ENCODE measurements at places on chromosomes 16 and 17.
A peak's percentile ranks its signal among the peaks of the same experiment; 100 is the strongest.

DNA sequence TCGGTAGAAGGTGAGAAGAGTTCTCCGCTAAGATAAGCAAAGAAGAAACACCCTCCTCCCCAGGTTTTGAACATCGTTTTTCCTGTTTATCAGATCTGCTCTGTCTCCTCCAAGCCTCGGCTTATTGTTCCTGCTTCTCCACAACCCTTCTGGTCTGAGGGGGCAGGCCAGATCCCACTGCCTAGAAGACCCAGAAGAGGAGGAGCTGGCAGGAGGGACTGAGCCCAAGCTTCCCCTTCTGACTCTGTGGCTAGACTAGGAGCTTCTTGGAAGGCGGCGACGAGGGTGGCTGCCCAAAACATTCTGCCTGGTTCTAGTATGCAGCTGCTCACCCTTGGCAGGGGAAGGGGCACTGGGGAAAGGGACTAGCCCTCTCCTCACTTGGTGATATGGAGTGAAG lies 5.2 kb upstream of the HOXB5 start:
- no peak for DNase-seq

- DNase-seq, result no peak
These were observed 21.9 kb downstream of the KIF2B start for GRCh38 chr17:53844491-53845107.

- DNase-seq, result no peak
These were observed 40.4 kb downstream of the TNFRSF13B start for GRCh38 chr17:16931318-16932060.

- DNase-seq, result peak; percentile 42
These were observed 12.9 kb downstream of the CMIP start for GRCh38 chr16:81457326-81458133.

- DNase-seq, result no peak
These were observed 57.3 kb upstream of the RPL38 start for GRCh38 chr17:74146196-74146595.

DNA sequence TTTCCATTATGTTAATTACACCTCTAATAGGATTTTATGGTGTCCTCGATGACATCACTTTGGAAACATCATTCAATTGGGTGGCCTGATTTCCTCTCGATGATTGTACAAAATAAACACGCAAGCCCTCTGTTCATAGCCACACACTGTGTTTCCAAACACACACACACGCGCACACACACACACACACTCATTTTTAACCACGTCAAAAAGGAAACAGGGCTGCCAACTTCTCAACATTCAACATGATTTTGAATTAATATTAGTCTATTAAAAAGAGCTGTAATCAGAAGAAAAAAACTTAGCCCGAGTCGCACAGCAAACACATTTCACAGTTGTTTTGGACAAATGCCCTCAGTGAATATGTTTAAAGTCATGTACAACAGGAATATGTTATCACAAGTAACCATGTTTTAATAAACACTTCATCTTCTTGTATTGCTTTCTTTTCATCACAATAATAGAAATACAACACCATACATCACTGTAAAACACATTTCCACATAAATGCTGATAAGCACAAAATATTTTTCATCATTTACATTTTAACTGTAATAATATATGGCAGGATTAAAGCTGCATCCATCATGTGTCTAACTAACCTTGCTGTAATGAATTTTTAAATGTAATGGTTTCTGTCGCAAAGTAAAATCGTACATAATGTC lies 219.1 kb upstream of the IRX3 start:
- no peak for DNase-seq

DNA sequence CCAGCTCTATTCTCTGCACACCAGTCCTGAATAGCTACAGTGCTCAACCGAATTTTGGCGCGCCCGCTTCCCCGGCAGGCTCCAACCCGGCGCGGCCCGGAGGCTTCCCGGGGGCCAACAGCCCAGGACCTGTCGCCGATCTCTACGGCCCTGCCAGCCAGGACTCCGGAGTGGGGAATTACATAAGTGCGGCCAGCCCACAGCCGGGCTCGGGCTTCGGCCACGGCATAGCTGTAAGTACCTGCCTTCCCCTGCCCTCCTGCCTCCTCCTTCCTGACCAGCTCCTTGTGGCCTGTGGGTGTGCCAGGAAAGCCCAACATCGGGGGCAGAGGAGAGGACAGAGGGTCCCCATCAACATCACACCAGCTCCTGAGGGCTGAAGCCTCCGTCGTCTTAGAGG lies 70.2 kb downstream of the CCDC182 start:
- no peak for DNase-seq

DNA sequence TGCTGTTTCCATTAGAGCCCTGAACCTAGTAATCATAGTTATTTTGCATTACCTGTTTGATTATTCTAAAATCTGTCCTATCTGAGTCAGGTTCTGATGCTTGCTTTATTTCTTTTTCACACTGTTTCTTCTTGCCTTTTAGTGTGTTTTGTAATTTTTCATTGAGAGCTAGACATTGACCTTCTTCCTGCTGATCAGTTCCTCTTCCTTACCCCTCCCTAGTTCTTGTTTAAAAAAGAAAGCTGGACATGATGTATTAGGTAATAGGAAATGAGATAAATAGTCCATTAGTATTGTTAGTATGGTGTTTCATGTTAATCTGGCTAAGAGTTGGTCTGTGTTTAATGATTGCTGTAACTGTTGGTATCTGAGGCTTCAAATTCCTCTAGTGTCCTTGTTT lies 13.4 kb downstream of the WWP2 start:
- no peak for DNase-seq

DNA sequence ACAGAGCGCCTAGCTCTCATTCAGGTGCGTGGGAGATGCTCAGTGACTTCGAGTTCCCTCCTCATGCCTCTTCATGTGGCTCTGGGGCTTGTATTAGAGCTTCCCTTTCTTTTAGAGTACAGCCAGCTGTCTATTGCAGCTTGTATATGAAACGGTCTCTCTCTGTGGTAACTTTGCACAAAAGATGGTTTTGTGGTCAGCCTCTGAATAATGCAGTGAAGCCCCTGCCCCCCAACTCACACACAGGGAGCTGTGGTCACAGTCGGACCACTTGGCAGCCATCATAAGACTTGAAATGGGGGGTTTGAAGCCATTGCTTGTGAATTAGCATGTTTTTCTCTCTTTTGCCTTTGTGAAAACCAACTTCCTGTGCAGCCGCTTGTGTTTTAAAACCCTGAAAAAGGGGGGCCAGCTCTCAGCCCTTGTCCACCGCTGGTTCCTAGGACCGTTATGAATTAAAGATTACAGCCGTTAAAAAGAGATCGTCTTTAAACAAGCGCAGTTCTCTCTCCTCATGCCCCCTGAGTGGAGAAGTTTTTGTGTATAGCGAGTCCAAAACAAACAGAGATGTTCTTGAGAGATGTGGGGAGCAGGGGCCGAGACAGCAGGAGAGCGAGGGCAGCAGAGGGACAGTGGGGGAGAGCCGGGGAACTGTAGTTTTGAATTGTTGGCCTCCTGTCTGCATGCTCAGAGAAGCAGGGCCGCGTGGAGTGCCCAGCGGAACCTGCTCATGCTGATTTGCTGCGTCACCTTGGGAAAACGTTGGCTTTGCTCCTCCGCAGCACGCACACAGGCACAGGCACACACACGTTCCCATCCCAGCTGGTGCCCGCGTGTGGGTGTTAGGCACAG lies 199.0 kb downstream of the MSI2 start:
- peak; percentile 37 for DNase-seq

DNA sequence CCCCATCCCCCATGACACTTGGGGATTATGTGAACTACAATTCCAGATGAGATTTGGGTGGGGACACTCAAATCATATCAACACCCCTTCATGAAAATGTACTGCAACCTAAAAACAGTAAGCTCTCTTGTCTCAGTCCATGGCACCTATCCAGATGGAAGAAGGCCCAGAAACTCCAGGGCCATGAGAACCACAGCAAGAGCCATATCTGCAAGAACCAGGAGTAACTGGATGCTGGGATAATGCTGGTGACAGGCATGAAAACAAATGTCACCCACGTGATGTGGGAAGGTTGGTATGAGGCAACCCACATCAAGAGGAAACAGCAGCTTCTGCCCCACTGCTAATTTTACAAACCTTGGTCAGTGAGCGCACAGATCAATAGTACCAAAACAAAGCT lies 400.1 kb upstream of the ERCC4 start:
- DNase-seq, result no peak

DNA sequence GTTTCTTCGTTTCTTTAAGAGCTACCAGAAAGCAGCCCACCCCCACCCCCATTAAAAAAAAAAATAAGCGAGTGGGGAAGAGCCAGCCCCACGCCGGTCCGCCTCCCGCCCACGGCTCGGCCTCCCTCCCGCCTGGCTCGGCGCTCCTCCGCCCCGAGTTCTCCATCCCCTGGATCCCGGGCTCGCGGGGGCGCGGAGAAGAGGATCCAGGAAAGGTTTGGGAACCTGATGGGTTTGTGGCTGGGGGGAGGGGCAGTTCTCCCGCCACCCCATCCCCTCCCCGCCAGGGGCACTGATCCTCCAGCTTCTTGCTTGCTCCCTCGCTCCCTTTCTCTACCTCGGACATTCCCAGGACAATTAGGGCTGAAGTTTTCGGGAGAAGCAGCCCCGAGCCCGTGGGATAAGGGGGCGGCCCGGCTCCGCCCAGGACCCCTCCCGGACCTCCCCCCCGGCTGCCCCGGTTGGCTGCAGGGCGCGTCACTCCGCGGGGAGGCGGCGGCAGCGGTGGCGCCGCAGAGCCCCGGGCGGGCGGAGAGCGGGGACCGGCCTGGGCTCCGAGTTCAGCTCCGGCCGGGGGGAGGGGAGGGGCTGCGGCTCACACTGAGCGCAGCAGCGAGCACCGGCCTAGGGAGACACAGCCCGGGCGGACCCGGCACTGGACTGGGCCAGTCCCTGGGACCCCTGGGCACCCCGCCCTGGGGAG lies 1.0 kb upstream of the SALL1 start:
- DNase-seq, result peak; percentile 81

- DNase-seq, result no peak
These were observed 11.6 kb downstream of the ZNRF1 start for GRCh38 chr16:75010427-75010826.

DNA sequence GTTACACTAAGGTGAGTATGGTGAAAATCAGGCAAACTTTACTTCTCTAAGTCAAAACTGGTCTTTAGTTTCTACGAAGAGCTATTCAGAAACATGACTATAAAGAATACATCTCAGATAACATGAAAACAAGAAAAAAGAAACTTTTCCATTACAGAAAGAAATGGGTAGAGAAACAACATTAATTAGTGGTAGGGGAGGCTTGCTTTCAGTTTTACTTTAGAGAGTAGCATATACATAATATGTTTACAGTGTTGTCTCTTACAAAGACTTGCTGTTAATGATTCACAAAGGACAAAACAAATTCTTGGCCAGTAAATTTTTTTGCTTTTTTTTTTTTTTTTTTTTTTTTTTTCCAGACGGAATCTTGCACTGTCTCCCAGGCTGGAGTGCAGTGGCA lies 34.2 kb downstream of the CRLF3 start:
- no peak for DNase-seq

- no peak for DNase-seq
These were observed 30.9 kb upstream of the HLF start for GRCh38 chr17:55233840-55234239.

DNA sequence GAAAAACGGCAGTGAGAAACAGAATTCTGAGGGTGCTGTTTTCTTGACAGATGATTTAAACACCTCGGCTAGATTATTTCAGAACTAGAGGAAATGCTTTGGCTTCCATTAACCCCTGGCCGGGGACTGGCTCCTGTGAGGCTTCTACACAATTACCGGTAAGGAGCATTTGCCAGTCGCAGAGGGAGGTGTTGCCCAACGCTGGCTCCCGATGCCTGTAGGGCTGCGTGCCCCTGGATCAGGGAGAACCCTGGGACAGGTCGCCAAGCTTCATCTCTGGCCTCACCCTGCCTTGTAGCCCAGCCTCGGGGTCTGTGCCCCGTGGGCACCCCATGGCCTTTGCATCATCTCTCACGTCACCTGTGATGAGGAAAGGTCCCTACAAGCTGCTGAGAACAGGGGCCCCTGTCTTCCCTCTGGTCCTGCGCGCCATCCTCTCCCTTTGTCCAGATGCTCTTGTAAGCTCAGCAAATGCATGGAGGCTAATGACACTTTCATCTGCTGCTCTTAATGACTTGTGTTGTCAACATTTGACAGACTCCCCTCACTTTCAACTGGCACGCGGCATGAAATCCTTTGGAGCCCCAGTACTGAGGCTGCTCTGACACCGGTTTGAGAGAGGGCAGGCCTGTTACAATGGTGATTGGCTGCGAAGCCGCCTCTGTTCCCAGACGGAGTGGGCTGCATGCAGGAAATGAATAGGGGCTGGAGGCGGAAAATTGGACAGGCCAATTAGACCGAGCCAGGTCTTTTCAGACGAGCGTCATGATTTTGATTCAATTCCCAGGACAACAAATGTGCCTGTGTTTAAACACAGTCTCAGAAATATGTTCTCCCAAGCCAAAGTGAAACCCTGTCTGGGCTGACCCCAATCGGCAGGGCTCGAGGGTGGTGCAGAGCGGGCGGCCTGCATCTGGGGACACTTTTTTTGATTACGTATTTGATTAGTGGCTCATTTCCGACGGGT lies 85.5 kb upstream of the DOC2B start:
- DNase-seq, result no peak

- peak; percentile 46 for DNase-seq
These were observed 20.9 kb downstream of the COIL start for GRCh38 chr17:56939869-56940484.

DNA sequence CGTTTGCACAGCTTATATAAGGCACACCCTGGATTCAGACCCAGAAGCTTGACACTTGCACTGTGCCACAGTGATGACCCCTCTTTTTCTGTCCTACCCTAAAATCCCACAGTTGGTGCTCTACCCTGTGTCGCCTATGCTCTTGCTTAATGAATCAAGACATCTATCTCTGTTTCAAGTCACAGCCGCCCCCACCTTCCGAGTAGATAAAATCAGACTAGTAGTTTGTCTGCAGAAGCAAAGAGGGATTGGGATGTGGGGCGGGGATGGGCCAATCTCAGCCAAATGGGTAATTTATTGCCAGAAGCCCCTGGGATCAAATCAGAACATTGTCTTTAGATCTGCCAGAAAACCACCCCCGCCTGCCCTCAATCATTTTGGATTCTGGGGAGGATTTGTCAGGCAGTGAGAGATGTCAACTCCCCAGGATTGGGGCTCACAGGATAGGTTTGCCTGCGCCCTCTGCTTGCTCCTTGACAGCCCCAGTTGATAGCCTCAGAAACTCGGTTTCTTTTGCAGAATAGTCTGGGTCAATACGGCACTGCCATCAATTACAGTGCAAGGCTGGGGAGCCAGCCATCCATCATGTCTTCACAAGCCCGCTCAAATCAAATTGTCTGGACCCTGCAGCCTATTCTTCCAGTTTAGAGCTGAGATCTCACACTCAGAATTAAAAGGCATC lies 520.8 kb downstream of the GRIN2A start:
- DNase-seq, result no peak

GRCh38 chr17:12566291-12566690 lies 99.4 kb upstream of the MYOCD start:
- no peak for DNase-seq

- DNase-seq, result no peak
These were observed 136.9 kb upstream of the DYNLRB2 start for GRCh38 chr16:80403894-80404293.

DNA sequence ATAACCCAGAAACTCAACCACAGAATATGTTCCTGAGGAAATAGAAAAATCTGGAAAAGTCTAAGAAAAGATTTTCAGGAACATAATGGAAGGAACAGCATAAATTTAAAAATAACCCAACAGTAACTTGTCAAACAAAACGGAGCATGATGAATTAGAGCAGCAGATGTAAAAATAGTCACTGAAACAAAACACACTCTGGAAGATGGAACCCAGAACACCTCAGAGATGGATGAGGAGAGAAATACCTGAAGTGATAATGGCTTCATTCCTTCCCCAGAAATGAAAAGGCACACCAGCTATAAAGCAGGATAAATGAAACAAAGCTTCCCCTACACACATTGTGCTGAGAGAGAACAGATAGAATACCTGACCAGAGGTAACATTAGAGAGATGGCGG lies 6.3 kb downstream of the TK1 start:
- no peak for DNase-seq

GRCh38 chr17:61821655-61822054 lies 41.7 kb downstream of the BRIP1 start:
- no peak for DNase-seq
